Vagina (tissue), 2 donors: ENCODE measurements at places on chromosomes 7 and 10. TPM values are rescaled to one million over a fixed set of nuclear protein-coding genes. Genes with fewer than 3 reads are reported as not detected.

Gene ALOX5
- total RNA-seq: 22.8 TPM

GRCh38 chr7:128066395-128066794 lies 35.2 kb upstream of the LRRC4 start:
- no peak for DNase-seq

Gene GPR26
- total RNA-seq: not detected

DNA sequence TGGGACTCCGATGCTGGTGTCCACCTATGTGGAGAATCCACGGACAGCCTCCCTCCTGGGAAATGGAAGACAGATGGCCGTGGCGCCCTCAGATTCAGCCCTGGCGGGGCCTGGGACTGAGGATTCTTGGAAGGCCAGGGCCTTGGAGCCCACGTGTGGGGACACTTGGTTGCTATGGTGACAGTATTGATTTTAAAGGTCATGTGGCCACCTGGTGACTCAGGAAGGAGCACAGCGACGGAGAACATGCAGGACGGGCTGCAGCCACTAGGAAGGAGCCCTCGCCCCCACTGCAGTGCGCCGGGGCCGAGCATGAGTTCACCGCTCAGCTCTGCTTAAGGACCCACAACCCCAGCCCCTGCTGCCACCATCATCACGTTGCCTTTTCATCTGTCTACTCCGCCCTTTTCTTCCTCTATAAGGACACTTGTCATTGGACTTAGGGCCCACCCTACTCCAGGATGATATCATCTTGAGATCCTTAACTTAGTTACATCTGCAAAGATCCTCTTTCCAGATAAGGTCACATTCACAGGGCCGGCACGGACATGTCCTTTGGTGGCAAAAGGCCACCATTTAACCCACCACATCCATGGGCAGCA lies 3.7 kb upstream of the STK32C start:
- no peak for DNase-seq

DNA sequence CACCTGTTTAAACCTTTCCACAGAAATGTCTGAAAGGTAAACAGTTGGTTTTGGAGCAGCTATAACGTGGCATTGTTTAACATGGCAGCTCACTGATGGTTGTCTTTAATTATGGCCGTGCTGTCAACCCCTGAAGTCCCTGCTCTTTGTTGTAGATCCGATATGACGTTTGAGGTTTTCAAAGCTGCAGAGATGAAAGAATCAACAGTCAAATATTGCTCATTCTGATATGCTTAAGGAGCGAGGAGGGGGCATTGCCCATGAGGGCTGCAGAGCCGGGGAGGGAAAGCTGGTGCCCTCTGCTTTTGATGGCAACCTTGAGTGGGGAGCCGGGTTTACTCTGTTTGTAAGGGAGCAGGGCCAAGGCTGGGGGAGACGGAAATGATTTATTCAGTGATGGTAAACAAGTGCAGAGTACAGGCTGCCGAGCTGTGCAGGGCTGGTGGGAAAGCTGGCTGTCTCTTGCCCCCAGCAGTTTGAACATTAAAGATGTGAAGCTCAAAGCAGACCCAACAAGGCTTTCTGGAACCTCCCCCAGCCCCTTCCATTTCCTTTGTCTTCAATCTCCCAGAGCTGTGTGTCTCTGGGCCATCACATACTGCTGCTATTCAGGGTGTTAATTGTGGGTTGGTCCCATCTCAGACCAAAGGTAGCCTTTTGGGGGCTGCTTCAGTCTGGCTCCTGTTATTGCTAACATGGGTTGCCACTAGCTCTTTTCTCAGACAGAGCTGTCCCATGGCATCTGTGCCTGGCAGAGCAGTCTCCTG lies 345.5 kb downstream of the LRMDA start:
- DNase-seq: no peak

Gene FAM20C
- total RNA-seq: 22.1 TPM

Gene KMT2C
- 62.6 TPM for total RNA-seq

Gene POM121C
- total RNA-seq: 21.6 TPM

- no peak for DNase-seq
These were observed 262.8 kb upstream of the GRB10 start for GRCh38 chr7:51045319-51046102.

- no peak for DNase-seq
These were observed 257.1 kb upstream of the PITRM1 start for GRCh38 chr10:3429676-3430075.

- DNase-seq: no peak
These were observed 253.1 kb downstream of the PTEN start for GRCh38 chr10:88116481-88116880.

DNA sequence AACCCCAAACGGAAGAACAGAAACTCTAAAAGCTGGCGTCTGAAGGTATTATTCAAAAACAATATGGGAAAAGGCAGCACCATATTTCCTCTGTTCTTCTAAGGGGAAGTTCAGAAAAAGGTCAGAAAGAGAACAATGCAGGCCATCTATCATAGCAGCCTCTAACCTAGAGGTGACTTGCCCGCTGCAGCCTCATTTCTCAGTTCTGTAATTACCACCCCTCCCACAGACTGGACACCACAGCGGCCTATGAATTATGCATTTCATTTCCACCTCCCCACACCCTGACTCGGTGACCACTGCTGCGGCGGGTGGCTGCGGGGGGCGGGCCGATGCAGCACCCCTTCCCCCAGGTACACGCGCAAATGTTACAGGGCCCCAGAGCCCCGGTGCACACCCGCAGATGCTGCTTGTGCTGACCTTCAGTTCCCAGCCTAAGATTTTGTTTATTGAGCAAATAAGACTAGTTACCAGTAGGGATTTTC lies 125.5 kb downstream of the CLEC2L start:
- no peak for DNase-seq

GRCh38 chr7:51517187-51517586 lies 200.6 kb upstream of the COBL start:
- no peak for DNase-seq

Gene CPA1
- total RNA-seq: not detected
